Activated CD8-positive, alpha-beta memory T cell treated with anti-CD3 and anti-CD28 coated beads, Interleukin-2, amount 10 ng/mL, durations not matched to agents 7 days and 5 days (primary cell): ENCODE measurements at places on chromosomes 16 and 17. TPM values are rescaled to one million over a fixed set of nuclear protein-coding genes. Genes with fewer than 3 reads are reported as not detected.

GRCh38 chr16:86481607-86482006, 28.7 kb upstream of the FOXF1 start:
- no peak for DNase-seq

DNA sequence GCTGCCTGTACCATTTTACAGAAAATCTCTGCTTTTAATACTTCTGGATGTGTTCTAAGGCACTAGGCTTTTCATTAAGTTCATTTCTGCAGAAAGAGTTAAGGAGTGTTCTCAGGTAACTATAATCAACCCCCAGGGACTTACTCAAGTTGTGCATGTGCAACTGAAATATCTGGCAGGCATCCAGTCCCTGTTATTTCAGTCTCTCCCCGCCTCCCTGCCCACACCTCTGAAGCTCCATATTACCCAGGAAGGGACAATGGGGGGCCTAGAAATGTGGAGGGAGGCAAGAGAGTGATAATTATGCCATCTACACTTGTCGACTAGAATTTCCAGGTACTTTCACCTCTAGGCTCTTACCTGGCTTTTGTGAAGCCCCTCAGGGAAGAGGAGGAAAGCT, 432.2 kb downstream of the MAF start:
- no peak for DNase-seq

DNA sequence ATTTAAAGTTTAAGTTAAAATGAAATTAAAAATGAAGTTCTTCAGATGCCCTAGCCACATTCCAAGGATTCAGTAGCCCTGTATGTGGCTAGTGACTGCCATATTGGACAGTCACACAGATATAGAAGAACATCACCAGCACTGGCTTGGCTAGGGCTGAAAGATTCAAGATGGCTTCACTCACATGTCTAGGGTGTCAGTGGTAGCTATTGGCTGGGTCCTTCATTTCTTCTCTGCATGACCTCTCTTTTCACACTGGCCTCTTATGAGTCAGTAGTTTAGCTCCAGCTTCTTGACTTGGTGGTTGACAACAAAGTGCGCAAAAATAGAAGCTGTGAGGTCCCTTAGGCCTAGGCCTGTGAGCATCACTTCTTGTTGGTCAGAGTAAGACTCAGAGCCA, 1.7 kb upstream of the CDC27 start:
- DNase-seq, result no peak

GRCh38 chr16:12508054-12508453, 295.6 kb downstream of the CPPED1 start:
- DNase-seq, result no peak

DNA sequence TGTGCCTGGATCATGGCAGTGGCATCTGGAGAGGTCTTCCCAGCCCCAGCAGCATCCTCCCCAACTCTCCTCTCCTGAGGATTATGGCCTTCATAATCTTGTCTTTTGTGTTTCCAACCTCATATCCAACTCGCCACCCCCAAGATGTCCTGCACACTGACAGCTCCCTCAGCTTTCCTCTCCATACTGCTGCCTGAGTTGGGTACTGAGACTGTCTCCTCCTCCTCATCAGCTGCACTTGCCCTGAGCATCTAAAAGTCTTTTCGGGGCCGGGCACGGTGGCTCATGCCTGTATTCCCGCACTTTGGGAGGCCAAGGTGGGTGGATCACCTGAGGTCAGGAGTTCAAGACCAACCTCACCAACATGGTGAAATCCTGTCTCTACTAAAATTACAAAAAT, 2.0 kb downstream of the CD300LB start:
- peak; percentile 18 for DNase-seq

DNA sequence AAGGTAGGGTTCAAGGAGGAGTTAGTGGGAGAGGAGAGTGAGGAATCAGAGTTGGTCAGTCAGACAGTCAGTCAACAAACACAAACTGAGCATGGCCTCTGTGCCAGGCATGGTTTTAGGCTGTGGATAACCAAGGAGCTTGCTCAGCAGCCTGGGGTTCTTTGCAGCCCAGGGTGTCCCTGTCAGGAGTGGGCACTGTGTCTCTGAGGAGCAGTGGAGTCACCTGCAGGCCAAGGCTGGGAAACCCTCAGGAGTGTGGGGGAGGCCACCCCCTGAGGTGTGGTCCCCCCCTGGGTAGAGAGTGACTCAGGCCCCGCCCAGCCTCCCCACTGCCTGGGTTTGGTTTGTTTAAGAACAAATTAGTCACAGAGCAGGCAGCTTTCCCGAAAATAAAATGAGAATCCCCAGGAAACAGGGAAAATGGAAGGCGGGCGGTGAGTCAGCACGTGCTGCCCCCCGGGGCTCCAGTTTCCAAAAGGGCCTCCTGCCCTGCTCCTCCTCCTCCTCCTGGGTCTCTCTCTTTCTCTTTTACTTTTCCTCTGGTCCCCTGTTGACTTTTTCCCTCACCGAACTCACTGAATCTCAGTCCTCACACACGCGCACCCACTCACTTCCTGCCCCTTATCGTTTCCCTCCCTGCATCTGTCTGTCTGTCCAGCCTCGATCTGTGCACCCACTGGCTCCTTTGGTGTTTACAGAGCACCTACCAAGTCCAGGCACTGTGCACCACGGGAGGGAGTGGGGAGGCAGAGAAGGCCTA, 44.3 kb downstream of the SOCS3 start:
- DNase-seq, result peak; percentile 50

The TMEM132E gene
- total RNA-seq, result not detected

DNA sequence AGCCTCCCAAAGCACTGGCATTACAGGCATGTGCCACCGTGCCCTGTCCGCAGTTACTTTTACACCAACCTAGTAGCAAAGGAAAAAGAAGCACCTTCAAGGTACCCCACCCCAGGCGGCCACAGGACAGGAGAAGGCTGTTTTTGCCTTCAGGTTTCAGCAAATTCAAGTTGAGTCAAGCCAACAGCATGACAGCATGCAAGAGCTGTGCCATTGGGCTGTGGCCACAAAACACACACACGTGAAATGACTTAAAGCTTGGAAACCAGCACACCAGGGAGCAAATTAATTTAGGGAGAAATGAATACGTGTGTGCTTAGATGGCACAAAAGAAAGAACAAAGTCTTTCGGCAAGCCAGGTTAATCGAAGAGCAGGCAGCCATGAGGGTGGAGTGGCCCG, 39.7 kb downstream of the ERCC4 start:
- DNase-seq, result no peak

GRCh38 chr16:49832177-49832576, 23.7 kb downstream of the ZNF423 start:
- no peak for DNase-seq

DNA sequence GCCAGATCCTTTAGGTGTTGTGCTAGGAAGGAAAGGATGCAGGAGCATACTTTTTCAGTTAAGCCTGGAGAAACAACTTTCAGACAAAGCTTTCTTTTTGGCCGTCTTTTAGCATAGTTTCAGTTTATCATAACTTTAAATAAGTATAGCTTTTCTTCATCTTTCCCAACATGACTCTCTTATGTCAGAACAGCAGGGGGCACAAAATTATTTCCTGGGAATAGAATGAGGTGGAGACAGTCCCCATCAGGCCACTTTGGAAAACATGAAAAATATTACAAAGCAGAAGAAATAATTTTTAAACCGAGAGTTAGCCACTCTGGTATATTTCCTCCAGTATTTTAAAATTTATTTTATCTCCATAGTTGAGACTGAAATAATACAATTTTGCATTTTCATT, 387.6 kb downstream of the HAPSTR1 start:
- DNase-seq, result no peak

The NPIPA3 gene
- total RNA-seq, result not detected

GRCh38 chr17:79612468-79613194, 1.8 kb upstream of the RBFOX3 start:
- peak; percentile 60 for DNase-seq

The CCL15 gene
- total RNA-seq, result not detected

DNA sequence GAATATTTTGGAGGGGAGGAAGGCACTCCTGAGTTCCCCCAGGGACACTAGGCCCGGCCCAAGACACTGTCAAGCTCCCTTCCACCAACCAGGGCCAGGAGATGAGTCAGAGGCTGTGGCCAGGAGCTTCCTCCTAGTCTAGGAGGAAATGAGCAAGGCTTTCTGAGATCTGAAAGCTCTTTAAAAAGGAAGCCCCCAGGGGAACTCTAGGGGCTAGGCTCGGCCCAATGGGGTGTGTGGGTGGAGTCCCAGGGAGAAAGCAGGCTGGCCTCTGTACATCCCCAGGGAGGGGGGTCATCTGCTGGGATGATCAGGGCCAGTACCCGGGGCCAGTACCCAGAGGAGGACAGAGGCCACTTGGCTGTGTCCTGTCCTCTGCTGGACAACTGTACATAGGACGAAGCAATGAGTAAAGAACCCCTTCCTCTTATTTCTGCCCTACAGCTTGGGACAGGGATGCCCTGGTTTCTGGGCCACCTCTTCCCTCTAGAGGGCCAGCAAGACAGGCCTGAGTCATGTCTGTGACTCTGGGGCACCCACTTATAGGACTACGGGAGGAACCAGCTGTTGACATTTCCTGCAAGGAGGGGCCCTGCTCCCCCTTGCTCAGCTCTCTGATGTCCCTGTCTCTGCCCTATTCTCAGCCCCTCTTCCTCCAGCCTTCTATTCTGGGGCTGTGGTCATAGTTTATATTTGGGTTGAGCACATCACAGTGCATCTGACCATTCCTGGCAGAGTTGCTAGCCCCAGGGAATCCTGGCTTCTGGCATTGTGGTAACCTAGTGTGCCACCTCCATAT, 2.7 kb downstream of the FHOD1 start:
- DNase-seq, result peak; percentile 94
